NCI-H1417 (cell line): ENCODE measurements at places on chromosomes 1 and 21.
A peak's percentile ranks its signal among the peaks of the same experiment; 100 is the strongest.

- DNase-seq: no peak
Observed at GRCh38 chr1:183912265-183912886, 107.5 kb downstream of the RGL1 start.

DNA sequence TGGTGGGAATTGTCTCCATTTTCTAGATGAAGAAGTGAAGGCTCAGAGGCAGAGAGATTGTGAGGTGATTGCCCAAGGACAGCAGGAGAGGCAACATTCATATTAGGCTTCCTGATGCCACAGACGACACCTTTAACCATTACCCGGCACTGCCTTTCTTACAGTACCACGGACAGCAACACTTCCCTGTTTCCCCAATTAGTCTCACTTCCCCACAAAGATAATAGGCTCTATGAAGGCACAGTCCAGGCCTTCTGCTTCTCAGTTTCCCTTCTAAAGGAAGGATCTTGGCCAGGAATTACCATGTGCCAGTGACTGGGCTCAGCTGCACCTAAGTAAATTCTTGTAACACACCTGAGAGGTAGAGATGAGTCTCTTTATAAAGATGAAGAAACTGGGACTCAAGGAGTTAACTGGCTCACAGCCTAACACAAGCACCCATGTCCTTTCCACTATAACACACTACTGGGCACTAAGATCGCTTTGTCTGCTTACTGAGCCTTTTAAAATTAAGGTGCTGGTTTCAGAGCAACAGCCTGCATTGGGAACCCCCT, 9.6 kb downstream of the IGSF9 start:
- no peak for DNase-seq

- DNase-seq: no peak
Observed at GRCh38 chr1:62682531-62682930, 5.7 kb downstream of the DOCK7 start.

- DNase-seq: no peak
Observed at GRCh38 chr1:197235355-197235754, 32.7 kb upstream of the CRB1 start.

DNA sequence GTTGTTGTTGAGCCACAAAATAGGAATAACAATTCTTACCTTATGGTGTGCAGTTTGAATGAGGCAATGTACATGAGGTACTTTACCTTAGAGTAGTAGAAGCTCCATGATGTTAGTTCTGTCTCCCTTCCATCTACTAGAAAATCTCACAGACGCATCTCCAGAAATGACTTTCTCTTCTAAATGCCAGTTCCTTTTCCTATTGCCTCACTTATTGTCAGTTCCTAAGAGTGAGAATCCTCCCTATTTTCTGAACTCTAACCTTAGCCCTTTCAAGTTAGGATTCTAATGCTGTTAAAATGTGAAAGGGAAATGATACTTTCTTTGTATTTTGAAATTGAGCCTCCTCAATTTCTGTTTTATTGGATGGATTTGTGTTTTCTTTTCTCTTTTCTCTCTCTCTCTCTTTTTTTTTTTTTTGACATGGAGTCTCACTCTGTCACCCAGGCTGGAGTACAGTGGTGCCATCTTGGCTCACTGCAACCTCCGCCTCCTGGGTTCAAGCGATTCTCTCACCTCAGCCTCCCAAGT, 18.6 kb upstream of the MAPKAPK2 start:
- DNase-seq: no peak

- no peak for DNase-seq
Observed at GRCh38 chr21:46459024-46459355, 299 bp downstream of the DIP2A start.

- DNase-seq: peak; percentile 33
Observed at GRCh38 chr1:15180945-15181523, 27.5 kb downstream of the TMEM51 start.

DNA sequence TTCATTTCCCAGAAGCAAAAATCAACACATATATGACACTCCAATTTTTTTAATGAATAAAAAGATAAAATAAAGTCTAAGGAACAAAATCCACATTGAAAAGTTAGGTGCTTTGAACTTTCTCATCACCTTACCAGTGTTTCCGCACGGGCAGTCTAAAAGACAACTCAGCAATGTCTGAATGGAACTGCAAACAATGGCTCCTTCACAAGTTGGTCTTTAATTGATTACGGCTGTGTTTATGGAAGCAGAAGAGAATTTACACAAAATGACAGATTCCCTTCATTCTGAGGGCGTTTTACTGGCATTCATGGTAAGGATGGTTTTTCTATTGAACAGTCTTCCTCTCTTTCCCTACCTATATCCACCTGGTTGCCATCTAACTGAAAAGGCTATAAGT, 65.0 kb upstream of the RNPC3 start:
- no peak for DNase-seq

GRCh38 chr21:36415375-36415774, 30.2 kb downstream of the CHAF1B start:
- peak; percentile 89 for DNase-seq

GRCh38 chr1:101739146-101739545, 257.6 kb downstream of the OLFM3 start:
- DNase-seq: no peak
